ENCODE measurements at places on chromosomes 11 and 22.

- no peak for DNase-seq
Measured at GRCh38 chr11:61507962-61508861, at the start of gene LRRC10B. TSS of gene LRRC10B (plus strand) at chr11:61508749. CDS start at chr11:61508999, 250 bp downstream.

GRCh38 chr22:37498289-37498909 is 12.2 kb upstream of the MFNG start:
- DNase-seq = peak; percentile 69

DNA sequence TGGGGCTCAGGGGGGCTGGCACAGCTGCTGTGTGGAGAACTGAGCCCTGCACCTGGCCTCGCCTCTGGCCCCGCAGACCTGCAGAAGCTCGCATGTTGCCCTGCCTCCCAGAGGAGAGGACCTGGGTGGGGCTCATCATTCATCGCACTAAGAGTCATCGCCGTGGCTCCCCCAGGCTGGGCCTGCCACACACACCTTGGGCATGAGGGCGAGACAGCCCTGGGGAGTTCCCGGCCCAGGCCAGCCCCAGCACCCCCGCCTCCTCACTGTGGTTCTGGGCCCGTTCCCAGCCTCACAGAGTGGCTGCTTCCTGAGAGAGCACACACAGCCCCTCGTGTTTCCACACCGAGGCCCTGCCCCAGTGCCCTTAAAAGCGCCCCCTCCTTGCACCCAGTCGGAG is 694.6 kb downstream of the TBC1D22A start:
- DNase-seq = no peak

DNA sequence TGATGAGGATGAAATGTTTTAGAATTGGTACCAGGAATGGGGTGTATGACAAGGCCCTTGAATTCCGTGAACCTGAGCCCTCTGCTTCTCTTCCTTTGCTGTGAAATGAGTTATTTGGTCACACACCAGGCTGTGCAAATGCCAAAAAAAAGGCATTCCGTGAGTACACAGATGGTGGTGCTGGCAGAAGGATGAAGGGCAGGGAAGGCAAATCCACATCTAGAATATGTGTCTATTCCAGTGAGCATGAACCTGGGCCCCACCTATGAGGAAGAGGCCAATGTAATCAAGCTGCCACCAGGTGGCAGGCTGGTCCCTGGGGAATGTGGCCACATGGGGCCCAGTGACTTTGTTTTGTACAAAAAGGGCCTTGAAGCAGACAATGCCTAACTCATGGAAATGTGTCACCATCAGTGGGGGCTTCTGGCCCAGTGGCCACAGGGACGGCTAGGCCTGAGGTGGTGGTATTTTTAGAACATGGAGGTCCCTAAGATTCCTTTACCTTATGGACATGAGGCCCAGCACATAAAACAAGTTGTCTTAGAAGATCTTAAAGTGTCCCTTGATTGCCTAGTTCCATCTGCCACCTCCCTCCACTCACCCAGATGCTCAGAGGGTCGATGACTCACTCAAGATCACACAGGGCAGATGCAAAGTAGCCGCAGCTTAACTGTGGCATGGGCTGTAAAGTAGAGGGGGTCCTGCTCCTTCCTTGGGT is 3.9 kb upstream of the RNF215 start:
- peak; percentile 81 for DNase-seq

GRCh38 chr11:3840004-3840869 is 522 bp downstream of the RHOG start:
- DNase-seq = no peak

DNA sequence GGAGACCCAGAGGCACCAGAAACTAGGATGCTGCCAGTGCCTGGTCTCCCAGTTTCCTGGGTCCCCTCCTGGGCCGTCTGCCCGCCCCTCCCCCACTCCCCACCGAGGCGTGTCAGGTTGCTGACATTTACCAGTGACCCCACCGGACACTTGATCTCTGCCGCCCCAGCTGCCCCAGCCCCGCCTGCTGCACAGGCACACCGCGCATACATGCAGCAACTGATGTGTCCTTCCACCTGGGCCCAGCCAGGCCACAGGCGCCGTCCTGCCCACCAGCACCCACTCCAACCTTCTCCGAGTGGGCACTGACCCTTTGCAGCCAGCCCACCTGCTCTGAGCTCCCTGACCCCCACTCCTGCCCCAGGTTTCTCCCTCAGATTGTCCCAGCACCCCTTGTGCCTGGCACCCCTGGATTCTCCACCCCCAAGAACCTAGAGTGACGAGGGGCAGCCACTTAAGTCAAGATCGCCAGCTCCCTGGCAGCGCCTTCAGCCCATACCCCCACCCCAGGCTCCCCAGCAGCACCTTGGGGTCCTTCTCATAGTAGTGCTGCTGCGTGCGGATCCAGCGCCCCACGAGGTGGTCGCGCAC is 548 bp downstream of the PYGM start:
- DNase-seq = no peak

- peak; percentile 73 for DNase-seq
Measured at GRCh38 chr22:41682033-41682807, 6.4 kb downstream of the SNU13 start.

DNA sequence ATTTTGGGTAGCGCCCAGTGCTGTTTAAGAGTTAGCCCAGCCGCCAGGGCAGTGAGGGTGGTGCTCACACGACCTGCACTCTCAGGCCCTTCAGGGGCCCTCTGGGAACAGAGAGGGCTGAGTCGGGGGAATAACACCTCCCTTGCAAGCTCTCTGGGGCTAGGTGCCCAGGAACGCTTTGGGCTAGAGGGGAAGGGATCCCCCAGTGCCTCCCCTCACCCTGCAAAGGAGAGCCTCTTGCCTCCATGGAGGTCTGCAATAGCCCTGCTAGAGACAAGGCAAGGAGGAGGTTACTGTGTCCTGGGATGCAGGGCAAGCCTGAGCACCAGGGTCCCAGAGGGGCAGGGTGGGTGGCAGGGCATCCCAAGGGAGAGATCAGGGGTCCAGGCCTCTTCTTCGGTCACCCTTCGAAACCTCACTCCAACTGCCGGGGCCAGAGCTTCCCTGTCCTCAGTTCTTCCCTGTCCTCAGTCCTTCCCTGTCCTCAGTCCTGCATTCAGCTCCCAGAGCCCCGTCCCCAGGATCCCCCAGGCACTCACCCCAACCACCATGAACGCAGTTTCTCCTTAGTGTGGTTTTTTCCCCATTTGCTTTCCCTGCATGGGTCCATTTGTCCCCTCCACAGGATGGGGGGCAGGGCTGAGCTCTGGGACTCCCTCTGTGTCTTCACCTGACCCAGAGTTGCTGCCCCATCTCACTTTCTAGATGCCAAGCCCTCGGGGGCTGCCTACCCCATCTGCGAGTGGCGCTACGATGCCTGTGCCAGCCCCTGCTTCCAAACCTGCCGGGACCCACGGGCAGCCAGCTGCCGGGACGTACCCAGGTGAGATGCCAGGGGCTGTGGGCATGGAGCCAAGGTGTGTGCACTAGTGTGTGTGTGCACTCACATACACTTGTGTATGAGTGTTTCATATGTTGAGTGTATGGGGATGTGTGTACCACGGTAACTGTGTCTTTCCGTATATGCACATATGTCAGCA is 60.8 kb downstream of the OTOG start:
- no peak for DNase-seq

GRCh38 chr22:48464246-48464645 is 1363.4 kb downstream of the BRD1 start:
- no peak for DNase-seq

DNA sequence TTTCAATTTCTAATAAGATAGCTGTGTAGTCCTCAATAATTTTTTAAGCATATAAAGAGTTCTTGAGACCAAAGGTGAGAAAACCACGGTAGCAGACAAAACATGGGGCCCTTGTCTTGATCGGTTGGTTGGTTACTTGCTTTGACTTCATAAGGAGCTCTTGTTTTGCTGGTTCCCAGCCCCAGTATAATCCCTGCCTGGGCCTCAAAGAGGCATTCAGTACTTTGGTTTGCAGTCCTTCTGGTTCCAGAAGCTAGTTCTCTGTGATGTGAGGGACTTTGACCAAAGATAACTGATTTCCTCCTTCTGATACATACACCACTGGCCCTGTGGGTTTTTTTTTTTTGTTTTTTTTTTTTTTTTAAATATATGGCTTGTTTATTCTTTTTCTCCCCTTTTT is 17.1 kb downstream of the MARK2 start:
- DNase-seq = no peak

DNA sequence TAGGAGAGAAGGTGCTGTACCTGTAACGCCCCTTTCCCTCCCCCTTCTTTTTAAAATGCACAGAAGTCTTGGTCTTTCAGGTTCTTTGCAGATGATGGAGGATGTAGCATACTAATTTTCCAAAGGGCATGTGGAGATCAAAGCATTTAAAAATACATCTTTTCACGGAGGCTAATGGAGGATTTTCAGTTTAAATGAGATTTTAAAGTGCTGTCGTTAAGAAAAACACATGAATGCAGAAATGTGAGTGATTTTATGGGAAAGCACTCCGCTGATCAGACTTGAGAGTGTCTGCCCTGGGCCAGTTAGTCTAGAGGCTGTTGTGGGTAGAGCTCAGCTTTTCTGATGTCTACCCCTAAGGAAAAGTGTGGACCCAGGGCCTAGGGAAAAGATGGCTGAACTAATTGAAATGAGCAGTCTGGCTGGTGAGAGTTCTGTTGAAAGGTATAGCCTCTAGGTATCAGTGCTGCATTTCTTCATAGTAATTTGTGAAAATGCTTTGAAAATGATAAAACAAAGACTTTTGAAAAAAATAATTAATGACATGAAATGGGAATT is 2.5 kb downstream of the AMOTL1 start:
- no peak for DNase-seq

- no peak for DNase-seq
Measured at GRCh38 chr22:40247976-40248375, 70.3 kb downstream of the TNRC6B start.

DNA sequence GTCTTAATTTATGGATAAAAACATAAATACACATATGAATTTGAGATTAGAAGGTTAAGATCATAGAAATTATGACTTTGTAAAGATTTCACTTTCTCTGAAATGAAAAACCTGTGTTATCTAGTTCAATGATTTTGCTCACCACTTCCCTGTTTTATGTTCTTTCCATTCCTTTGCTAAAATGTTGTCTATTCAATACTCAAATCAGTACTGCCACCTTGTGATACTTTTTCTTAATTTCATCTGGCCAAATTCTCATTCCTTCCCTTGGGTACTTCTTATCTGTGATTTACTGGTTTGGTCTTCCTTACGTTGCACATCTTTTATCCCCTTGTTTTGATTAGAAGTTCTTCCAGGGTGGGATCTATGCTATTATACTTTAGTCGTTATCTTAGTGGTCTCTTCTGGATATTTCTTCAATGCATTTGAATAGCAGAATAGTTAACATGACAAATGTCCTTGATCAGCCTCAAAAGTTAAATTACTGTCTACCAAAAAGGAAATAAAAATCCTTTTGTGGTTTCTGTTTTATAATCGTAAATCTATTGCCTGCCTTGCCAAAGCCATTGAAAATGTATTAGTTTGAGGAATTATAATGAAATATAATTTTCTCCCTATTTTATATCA is 197.0 kb downstream of the PGR start:
- peak; percentile 51 for DNase-seq

GRCh38 chr11:6745465-6746015 is 26.2 kb downstream of the OR2AG2 start:
- DNase-seq = peak; percentile 11

DNA sequence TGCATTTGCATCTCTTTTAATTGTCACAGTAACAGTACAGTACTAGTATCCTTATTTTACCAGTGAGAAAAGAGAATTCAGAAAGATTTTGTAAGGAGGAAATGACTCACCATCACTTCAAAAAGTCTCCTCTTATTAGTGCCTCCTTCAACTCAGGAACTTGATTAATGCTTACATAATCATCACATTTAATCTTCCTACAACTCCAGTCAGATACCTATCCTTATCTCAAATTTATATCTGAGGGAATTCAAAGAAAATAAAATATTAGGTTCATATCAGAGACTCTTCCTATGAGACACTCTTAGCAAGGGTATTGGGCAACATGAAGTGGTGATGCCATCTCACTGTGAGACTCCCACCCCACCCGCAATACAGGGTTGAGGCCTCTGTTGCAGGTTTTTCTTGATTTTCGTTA is 26.1 kb upstream of the CTSC start:
- no peak for DNase-seq

GRCh38 chr11:92830377-92831155 is 138.9 kb upstream of the MTNR1B start:
- peak; percentile 89 for DNase-seq

DNA sequence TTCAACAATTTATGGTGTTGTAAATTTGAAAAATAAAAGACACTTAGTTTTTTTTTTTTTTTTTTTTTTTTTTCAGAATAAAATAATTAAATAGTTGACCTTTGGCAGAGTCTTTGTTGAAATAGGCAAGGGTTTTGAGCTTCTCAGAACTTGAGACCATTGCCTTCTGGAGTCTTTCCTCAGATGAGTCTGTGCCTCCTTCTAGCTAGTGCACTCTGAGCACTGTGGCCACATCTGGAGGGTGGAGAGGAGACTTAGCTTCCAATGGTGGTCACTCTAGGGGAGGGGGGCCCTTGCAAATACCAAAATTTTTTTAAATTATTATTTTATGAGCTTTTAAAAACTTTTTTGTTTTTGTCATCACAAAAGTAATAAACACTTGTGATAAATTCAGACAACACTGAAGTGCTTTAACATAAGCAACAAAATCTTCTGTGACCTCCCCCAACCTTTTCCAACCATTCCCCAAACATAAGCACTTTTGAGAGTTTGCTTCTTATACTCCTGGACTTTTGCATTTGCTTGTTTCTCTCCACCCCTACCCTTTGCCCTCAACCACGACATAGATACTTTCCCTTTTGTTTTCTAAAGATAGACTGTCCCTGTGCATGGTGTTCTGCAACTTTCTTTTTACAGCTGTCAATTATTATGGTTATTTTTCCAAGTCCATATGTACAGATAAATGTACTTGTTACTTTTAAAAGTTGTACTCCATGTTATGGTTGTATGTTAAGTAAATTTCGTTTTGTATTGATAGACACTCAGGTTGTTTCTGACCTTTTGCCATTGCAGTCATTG is 41.1 kb downstream of the BMAL1 start:
- DNase-seq = peak; percentile 40

DNA sequence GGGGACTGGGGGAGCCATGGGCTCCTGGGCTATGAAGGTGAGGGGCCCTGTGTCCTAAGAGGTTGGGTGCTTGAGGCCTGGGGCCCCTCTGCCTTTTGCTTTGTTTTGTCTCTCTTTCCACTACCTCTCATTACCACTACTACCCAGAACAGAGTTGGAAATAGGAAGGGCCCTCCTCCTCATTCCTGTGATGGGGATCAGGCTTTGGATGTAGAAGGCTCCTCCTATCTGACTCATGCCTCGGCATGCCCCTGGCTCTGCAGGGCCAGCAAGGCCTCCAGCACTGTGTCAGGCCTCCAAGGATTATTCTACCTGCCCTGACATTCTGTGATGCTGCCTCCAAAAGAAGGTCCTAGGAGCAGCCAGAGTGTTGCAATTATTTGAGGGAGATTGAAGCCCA is 766 bp downstream of the IZUMO1R start:
- no peak for DNase-seq
